Osteocyte (in vitro differentiated cells): ENCODE measurements at places on chromosomes 6 and 20. TPM values are rescaled to one million over a fixed set of nuclear protein-coding genes. Genes with fewer than 3 reads are reported as not detected.

DNA sequence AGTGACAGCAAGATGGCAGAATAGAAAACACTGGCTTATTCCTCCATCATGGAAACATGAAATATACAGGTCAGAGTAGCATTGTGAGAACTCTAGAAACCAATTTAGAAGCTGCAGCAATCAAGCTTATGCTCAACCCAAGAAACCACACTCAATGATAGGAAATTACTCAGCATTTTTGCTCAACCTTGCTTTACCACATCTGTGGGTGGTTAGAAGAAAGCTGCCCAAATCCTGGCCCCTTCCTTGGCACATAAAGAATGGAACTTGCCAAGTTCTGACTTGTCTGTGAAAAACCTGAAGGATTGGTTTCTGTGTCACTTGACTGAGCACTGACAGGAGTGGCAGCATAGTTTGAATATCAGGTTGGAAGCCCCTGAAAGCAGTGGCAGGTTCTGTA is 108.0 kb upstream of the MOCS1 start:
- no peak for DNase-seq
- no peak overlapping the region for H3K4me3 ChIP-seq
- no peaks in the 10 kb centered on the region for H3K36me3 ChIP-seq

DNA sequence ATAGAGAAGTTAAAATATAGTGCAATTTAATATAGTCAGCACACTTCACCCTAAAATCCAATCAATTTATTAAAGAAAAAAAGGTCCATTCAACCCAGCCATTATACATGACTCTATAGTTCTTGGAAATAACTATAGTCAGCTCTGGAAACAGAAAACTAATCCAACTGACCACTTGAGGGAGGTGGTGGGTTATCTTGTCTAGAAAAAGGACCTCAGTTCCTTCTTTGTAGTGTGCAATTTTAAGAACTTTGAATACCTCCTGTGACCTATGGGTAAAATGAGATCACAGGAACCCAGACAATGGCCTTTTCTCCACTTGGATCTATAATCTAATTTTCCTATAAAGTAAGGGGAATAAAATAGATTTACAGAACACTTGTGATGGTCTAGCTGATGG is 163.6 kb upstream of the CENPW start:
- no peaks in the 10 kb centered on the region for H3K36me3 ChIP-seq
- H3K4me1 ChIP-seq, result no peaks in the 10 kb centered on the region
- no peak overlapping the region for H3K4me3 ChIP-seq
- H3K27ac ChIP-seq, result no peak overlapping the region
- no peak for DNase-seq

GRCh38 chr6:136609873-136610706 is 59.9 kb upstream of the MAP7 start:
- H3K27ac ChIP-seq, result peak overlapping the region; percentile 80
- no peaks in the 10 kb centered on the region for H3K36me3 ChIP-seq
- H3K4me3 ChIP-seq, result no peak overlapping the region
- peaks cover 58% of the 10 kb centered on the region for H3K4me1 ChIP-seq
- H3K27me3 ChIP-seq, result no peaks in the 10 kb centered on the region

- DNase-seq, result no peak
- H3K27ac ChIP-seq, result no peak overlapping the region
- no peaks in the 10 kb centered on the region for H3K27me3 ChIP-seq
- H3K36me3 ChIP-seq, result no peaks in the 10 kb centered on the region
- peaks cover 5% of the 10 kb centered on the region for H3K4me1 ChIP-seq
- H3K4me3 ChIP-seq, result no peak overlapping the region
Measured at GRCh38 chr6:168049277-168049676, 29.7 kb downstream of the FRMD1 start.

- H3K27ac ChIP-seq, result no peak overlapping the region
- peaks cover 5% of the 10 kb centered on the region for H3K4me1 ChIP-seq
- no peak for DNase-seq
- H3K36me3 ChIP-seq, result no peaks in the 10 kb centered on the region
- H3K27me3 ChIP-seq, result no peaks in the 10 kb centered on the region
Measured at GRCh38 chr6:122660296-122660695, 50.1 kb downstream of the PKIB start.

DNA sequence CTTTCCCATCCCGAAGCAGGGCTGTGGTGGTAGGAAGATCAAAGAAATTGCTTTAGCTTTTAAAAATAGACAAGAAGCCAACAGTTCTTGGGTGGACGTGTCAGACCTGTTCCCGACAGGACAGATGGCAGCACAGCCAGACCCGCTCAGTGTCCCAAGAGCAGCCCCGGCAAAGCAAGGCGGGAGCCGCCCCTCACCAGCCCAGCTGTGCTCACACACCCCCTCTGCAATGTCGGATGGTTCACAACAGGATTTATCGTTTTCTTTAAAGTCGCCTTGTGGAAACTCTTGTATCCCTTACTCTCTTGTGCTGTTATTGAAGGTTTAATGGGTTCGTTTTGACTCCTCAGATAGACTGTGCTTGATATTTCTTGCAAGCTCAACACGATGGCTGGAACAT is 302.4 kb downstream of the THBS2 start:
- peaks cover 7% of the 10 kb centered on the region for H3K4me1 ChIP-seq
- no peak overlapping the region for H3K4me3 ChIP-seq
- no peak for DNase-seq

DNA sequence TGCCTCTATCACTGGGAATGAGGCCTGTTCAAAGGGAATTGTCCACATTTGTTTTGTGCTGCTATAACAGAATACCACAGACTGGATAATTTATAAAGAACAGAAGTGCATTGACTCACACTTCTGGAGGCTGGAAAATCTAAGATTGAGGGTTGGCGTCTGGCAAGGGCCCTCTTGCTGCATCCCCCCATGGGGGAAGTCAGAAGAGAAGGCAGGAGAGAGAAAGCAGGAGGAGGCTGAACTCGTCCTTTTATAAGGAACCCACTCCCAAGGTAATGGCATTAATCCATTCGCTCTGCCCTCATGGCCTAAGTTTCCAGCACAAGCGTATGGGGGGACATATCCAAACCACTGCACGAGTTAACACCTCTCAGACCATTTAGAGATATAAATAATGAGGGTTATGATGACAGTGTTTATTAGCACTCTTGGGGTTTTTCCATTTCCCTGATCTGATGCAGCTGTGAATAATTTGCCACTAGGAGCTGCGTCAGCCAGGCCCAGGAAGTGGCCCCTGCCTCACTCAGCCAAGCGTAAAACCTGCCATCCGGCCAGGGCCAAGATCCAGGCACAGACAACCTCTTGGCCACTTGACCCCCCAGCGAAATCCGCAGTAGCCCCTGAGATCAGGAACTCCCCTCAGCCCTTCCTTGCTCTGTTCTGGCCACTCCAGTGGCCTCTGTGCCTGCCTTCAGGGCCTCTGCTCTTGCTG is 14.2 kb upstream of the SLCO4A1 start:
- no peak for DNase-seq
- H3K27me3 ChIP-seq, result peaks cover 14% of the 10 kb centered on the region
- peaks cover 19% of the 10 kb centered on the region for H3K4me1 ChIP-seq
- no peaks in the 10 kb centered on the region for H3K36me3 ChIP-seq

DNA sequence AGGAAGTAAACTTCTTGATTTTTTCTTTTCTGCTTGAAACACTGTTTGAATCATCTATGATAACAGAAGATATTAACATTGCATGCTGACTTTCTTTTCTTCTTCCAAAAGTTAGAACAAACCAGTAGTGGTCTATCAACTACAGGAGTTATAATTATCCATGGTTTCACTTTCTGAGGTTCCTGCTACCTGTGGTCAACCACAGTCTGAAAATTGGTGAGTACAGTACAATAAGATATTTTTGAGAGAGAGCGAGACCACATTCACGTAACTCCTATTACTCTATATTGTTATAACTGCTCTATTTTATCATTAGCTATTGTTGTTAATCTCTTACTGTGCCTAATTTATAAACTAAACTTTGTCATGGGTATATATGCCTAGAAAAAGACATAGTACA is 86.1 kb downstream of the MAP7 start:
- no peak overlapping the region for H3K27ac ChIP-seq
- no peak overlapping the region for H3K4me3 ChIP-seq
- H3K4me1 ChIP-seq, result no peaks in the 10 kb centered on the region
- peaks cover 25% of the 10 kb centered on the region for H3K27me3 ChIP-seq
- DNase-seq, result no peak

The CYP24A1 gene
- not detected in 2 replicates for total RNA-seq

The CLVS2 gene
- not detected in 2 replicates for total RNA-seq

The TRAM2 gene
- 320 and 339 TPM in 2 replicates for total RNA-seq

The PRDM1 gene
- 0.29 TPM in 1 of 2 replicates, not detected in the other for total RNA-seq

The WFDC5 gene
- not detected in 2 replicates for total RNA-seq

The CCN5 gene
- total RNA-seq, result 18.2 and 24.0 TPM in 2 replicates

The NTSR1 gene
- 0.11 and 0.16 TPM in 2 replicates for total RNA-seq

The OR2B6 gene
- total RNA-seq, result not detected in 2 replicates

The CALHM5 gene
- total RNA-seq, result 4.9 and 5.6 TPM in 2 replicates

The PRL gene
- not detected in 2 replicates for total RNA-seq

The ADGRG6 gene
- 0.51 and 0.97 TPM in 2 replicates for total RNA-seq
